Iris pigment epithelial cell (primary cell): ENCODE measurements at places on chromosomes 1 and 21.

- DNase-seq, result no peak
These were observed 330.0 kb upstream of the PLD5 start for GRCh38 chr1:242854466-242854865.

GRCh38 chr1:160682983-160683865 lies 28.4 kb downstream of the CD48 start:
- no peak for DNase-seq

- peak; percentile 53 for DNase-seq
These were observed 120.2 kb downstream of the ACTL8 start for GRCh38 chr1:17875171-17875881.

GRCh38 chr1:64472805-64473204 lies 2.9 kb downstream of the CACHD1 start:
- no peak for DNase-seq

GRCh38 chr1:233368789-233369130 lies 41.2 kb downstream of the MAP3K21 start:
- DNase-seq, result no peak

GRCh38 chr1:44786138-44786840 lies 1.7 kb downstream of the BEST4 start:
- peak; percentile 60 for DNase-seq

GRCh38 chr21:16773206-16773605 lies 739.6 kb upstream of the CXADR start:
- DNase-seq, result peak; percentile 60

DNA sequence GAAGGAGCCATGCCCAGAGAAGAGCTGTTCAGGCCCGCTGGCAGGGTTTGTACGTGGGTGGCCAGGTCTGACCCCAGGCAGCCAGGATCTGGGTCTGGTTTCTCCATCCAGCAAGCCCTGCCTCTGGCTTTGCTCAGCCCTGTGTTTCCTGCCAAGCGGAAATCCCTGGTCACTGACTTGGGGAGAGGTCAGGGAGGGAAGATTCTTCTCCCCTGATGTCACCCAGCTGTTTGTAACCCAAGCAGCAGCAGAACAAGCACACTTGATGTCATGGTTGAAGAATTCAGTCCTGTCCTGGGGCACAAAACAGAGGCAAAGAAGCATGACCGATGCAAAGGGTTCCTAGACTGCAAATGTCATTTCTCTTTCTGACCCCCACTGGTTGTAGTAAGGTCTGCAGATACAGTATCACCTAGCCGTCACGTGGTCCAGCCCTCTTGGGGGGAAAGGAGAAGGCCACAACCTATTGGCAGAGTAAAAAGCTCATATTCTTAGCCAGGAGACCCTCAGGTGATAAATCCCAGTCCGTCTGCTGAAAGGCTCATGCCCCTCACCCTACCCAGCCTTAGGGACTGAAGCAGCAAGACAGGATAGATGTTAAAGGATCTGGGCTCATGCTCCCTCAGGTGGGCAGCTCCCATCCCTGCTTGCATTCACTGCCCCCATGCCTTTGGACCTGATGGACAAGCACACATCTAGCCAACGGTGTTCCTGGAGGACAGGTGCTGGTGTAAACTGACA lies 120.9 kb downstream of the SYT2 start:
- DNase-seq, result peak; percentile 100

DNA sequence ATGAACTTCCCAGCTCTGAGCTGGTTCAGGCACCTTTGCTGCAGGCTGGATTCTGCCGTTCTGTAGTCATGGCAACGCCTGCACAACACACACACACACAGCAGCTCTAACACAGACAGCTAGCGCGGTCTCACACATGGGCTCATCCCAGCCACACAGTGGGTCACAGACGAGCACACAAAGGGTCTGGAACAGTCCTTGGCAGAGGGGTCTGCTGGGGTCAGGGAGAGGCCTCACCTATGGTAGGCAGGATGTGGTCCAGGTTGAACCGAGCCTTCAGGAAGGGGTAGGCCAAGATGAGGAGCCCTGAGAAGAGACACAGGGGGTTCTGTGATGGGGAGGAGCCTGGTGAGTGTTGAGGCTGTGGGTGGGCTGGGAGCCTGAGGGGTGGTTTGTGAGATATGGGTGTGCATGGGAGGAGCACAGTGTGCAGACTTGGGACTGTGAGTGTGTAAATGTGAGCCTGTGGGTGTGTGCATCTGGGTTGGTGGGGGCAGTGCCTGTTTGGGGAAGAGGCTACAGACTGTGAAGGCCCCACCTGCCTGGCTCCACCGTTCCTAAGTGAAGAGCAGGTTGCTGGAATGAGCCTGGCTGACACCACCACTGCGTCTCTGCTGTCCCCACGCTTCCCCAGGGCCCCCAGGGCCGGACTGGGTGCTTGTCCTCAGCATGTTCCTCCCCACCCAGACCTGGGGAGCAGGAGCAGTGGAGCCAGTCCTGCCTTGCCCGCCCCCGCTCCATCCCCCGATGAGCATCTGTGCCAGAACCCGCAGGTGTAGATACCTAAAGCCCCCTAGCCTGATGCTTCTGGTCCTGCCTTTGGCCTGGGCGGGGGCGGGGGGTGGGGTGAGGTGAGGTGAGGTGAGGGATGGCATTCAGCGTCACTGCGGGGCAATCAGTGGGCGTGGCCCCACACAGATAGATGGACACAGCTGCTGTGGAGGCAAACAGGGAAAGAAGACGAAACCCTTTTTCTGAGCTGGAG lies 1.5 kb downstream of the KNCN start:
- DNase-seq, result peak; percentile 61

GRCh38 chr1:75472971-75473603 lies 137.8 kb downstream of the SLC44A5 start:
- DNase-seq, result no peak

DNA sequence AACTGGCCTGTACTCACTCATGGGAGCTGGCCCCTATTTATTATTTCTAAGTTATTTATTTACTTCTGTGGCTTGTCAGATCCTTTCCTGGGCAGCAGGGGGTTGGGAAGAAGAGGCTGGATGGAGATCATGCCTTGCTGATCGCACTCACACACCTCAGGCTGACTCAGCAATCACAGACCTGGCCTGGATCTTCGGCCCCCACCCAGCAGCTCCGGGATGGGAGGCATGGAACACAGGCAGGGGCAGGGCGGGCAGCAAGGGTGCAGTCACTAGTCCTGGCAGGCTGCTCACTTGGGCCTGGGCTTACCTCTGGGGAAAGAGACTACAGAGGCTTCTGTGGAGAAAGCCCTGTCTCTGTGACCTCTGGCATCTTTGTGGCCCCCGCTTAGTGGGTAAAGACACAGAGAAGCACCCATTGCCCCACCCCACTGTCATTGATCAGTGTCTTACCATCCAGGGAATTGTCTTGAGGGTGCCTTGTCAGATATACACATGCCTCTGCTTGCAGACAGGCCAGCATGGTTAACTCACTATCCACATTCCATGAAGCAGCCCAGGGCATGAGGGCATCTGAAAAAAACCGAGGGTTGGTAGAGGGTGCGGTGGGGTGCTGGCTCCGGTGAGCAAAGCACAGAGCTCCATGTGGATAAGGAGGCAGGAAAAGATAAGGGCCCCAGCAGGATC lies 3.7 kb downstream of the ARTN start:
- no peak for DNase-seq

DNA sequence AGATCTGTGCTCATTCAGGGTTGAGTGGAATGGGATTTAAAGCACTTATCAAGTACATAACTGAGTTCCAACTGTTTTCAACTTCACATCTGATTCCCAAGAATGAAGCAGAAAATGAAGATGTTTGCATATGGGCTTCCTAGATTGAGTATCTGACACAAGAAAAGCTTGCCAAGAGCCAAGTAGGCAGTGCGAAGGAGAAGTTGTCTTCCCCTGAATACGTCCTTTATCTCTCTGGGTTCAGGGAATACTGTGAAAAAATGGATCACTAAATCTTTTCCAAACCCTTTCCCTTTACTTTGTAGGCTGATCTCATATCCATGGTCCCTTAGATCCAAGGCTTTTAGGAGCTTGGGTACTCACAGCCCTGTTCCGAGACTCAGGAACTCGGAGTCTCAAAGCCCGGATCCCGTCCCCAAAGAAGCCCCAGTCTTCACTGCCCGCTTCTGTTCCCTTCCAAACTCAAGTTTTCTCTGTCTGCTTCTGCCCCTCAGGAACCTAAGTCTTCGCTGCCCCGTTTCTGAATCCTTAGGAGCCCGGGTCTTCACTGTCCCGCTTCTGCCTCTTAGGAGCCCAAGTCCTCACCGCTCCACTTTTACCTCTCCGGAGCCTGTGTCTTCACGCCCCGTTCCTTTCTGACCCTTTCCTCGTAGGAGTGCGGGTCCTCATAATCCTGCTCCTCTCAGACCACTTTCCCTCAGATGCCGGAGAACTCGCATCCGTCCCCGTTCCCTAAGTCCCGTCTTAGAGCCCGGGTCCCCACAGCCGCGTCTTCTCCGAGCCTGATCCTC lies 616 bp downstream of the TAF12 start:
- peak; percentile 41 for DNase-seq

DNA sequence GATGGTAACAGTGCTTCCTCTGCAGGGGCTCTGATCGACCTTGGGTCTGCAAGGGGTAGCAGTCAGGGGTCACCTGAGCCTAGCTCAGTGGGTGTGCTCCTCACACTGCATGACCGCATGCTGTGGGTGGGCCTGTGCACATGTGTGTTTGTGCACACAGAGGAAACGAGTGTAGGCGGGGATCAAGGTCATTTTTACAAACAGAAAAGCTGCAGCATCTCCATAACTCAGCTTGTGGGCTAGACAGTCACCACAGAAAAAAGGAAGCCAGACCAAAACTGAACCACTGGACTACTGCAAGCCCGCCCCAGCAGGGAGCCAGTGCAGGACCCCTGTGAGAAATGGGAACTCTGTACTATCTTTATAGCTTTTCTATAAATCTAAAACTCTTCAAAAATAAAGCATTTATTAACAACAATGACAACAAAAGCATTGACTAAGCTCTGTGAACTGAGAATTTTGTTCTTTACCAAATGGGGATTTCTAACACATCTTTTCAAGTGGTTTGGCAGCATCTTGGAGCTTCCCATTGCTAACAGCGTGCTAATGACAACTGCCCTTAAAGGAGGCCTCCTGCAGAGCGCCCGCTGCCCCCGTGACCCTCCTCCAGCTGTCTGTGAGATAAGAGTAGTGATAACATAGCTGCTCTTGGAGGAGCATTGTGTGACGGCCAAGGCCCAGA lies 19.9 kb upstream of the NEK2 start:
- no peak for DNase-seq

- no peak for DNase-seq
These were observed 16.1 kb downstream of the F5 start for GRCh38 chr1:169570172-169570574.

GRCh38 chr1:180566026-180566425 lies 7.3 kb downstream of the OVAAL start:
- DNase-seq, result no peak

DNA sequence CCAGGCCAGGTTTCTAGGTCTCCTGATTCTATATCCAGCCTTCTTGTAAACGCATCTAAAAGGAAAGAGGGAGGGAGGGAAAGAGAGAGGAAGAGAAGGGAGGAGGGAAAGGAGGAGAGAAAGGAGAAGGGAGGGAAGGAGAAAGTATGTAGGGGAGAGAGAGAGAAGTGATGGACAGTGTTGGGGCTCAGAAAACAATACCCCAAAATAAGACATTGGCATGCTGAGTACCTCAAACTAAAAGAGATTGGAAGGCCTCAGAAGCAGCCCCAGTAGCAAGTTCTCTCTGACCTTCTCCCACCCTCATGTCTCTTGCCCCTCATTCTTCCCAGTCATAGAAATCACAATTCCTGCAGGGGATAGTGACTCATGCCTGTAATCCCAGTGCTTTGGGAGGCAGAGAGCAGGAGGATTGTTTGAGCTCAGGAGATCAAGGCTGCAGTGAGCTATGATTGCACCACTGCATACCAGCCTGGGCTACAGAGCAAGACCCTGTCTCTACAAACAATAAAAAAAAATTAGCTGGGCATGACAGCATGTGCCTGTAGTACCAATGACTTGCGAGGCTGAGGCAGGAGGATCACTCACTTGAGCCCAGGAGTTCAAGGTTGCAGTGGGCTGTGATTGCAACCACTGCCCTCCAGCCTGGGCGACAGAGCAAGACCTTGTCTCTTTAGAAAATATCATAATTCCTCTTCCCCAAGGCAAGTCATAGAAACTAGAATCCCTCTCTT lies 51.2 kb downstream of the DNTTIP2 start:
- DNase-seq, result peak; percentile 65

GRCh38 chr1:51242546-51242945 lies 6.5 kb downstream of the RNF11 start:
- no peak for DNase-seq

DNA sequence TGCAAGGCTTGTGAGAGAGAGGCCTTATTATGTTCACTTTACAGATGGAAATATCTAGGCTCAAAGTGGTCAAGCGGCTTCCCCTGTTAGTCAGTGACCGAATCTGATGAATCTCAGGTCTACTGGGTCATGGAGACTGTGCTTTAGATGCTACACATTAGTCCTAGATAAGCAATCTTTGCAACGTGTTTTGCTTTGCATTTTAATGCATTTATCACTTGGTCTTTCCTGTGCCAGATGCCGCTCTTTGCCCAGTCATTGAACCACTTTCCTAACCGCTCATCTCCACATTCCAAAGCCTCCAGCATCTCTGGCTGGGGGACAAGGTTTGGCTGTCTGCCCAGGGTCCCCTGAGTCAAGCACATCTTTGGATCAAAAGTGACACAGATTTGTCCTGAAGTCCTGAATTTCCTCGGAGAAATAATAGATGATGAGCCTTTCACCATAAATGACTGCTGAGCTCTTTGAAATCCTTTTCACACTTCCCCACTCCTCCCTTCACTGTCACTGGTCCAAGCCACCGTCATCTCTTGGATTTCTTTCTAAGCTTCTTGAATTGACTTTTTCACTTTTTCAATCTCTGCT lies 96.0 kb upstream of the USP24 start:
- DNase-seq, result no peak

DNA sequence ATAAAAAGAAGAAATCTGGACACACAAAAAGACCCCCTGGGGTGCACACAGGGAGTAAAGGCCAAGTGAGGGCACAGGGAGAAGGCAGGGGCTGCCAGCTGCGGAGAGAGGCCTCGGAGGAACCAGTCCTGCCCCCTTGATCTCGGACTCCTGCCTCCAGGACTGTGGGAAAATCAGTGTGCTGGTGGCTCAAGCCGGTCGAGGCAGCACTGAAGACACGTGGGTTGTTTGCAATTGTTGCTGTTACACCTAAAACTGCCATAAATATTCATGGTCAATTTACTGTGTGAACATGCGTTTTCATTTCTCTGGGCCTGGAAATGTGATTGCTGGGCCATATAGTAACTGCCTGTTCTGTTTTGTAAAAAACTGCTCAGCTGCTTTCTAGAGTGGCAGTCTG lies 18.5 kb downstream of the IBA57 start:
- no peak for DNase-seq

GRCh38 chr1:91501971-91502671 lies 1.5 kb downstream of the CDC7 start:
- no peak for DNase-seq
